Nasal cavity respiratory epithelium epithelial cell of viscerocranial mucosa (primary cell): ENCODE measurements at places on chromosomes 1 and 21. TPM values are rescaled to one million over a fixed set of nuclear protein-coding genes. Genes with fewer than 3 reads are reported as not detected.

The AVPR1B gene
- total RNA-seq, result not detected in 2 replicates

The FAM177B gene
- total RNA-seq, result not detected in 2 replicates

The LYPD8 gene
- not detected in 2 replicates for total RNA-seq

The NR1I3 gene
- not detected in 2 replicates for total RNA-seq

The DNAJC8 gene
- 45.5 and 53.0 TPM in 2 replicates for total RNA-seq

The ZRANB2 gene
- 57.9 and 62.9 TPM in 2 replicates for total RNA-seq

The MYBPH gene
- not detected in 2 replicates for total RNA-seq

The REN gene
- under 0.01 TPM in 1 of 2 replicates, not detected in the other for total RNA-seq

The CCDC17 gene
- total RNA-seq, result 0.68 and 1.2 TPM in 2 replicates

The SMIM1 gene
- 0.68 and 1.1 TPM in 2 replicates for total RNA-seq

The KCND3 gene
- total RNA-seq, result under 0.01 and 0.36 TPM in 2 replicates

The AIM2 gene
- not detected in 2 replicates for total RNA-seq

The SERTAD4 gene
- total RNA-seq, result 0.34 and 1.5 TPM in 2 replicates

The MRAP gene
- not detected in 2 replicates for total RNA-seq

The DCAF8 gene
- 53.0 and 71.9 TPM in 2 replicates for total RNA-seq

The FRRS1 gene
- total RNA-seq, result 23.9 and 36.6 TPM in 2 replicates

The PLA2G2F gene
- under 0.01 TPM in 1 of 2 replicates, not detected in the other for total RNA-seq

The LCE1B gene
- not detected in 2 replicates for total RNA-seq

The DESI2 gene
- 56.1 and 88.2 TPM in 2 replicates for total RNA-seq

The RNF186 gene
- total RNA-seq, result not detected in 2 replicates

The ASCL5 gene
- total RNA-seq, result under 0.01 and 0.07 TPM in 2 replicates

The LMOD1 gene
- total RNA-seq, result 0.21 TPM in 1 of 2 replicates, not detected in the other

The NID1 gene
- 0.34 and 3.1 TPM in 2 replicates for total RNA-seq

The PDE4B gene
- under 0.01 TPM in 2 replicates for total RNA-seq

The IFFO2 gene
- total RNA-seq, result 65.6 and 78.1 TPM in 2 replicates

The HPDL gene
- total RNA-seq, result 0.34 and 0.50 TPM in 2 replicates

The LHX8 gene
- total RNA-seq, result not detected in 2 replicates

The VPS13D gene
- total RNA-seq, result 36.2 and 66.6 TPM in 2 replicates

The BNIPL gene
- total RNA-seq, result 3.3 and 7.5 TPM in 2 replicates

The DUSP23 gene
- total RNA-seq, result 29.4 and 46.0 TPM in 2 replicates

The ZNF697 gene
- 8.5 and 12.6 TPM in 2 replicates for total RNA-seq

The AUNIP gene
- total RNA-seq, result 1.4 and 4.8 TPM in 2 replicates

The SYTL1 gene
- total RNA-seq, result 40.3 and 78.8 TPM in 2 replicates

The PCNT gene
- total RNA-seq, result 12.6 and 25.5 TPM in 2 replicates

The CRYAA gene
- total RNA-seq, result not detected in 2 replicates

The GJA5 gene
- under 0.01 TPM in 1 of 2 replicates, not detected in the other for total RNA-seq

The SLC5A9 gene
- total RNA-seq, result 0.07 TPM in 1 of 2 replicates, not detected in the other

The PDC gene
- not detected in 2 replicates for total RNA-seq

The ETNK2 gene
- 22.7 and 51.6 TPM in 2 replicates for total RNA-seq

The CELA2A gene
- not detected in 2 replicates for total RNA-seq

The PLPPR4 gene
- total RNA-seq, result not detected in 2 replicates

The KIAA1614 gene
- 1.1 and 2.7 TPM in 2 replicates for total RNA-seq

The CA6 gene
- total RNA-seq, result not detected in 2 replicates

The IVL gene
- 18.8 and 30.8 TPM in 2 replicates for total RNA-seq

The TMEM167B gene
- 52.0 and 57.4 TPM in 2 replicates for total RNA-seq

The KCNT2 gene
- 0.34 and 0.50 TPM in 2 replicates for total RNA-seq

The GCSAML gene
- total RNA-seq, result under 0.01 TPM in 1 of 2 replicates, not detected in the other

The GBP6 gene
- total RNA-seq, result 29.4 and 82.7 TPM in 2 replicates

The TRABD2B gene
- 1.1 TPM in 1 of 2 replicates, not detected in the other for total RNA-seq

The MAB21L3 gene
- total RNA-seq, result 1.0 and 1.4 TPM in 2 replicates

The SLC1A7 gene
- not detected in 2 replicates for total RNA-seq

The ATP1A2 gene
- not detected in 2 replicates for total RNA-seq

The PADI4 gene
- not detected in 2 replicates for total RNA-seq

The CD247 gene
- 0.14 TPM in 1 of 2 replicates, not detected in the other for total RNA-seq

The C4BPA gene
- not detected in 2 replicates for total RNA-seq

The DIO1 gene
- total RNA-seq, result not detected in 2 replicates

The CASQ2 gene
- under 0.01 and 0.07 TPM in 2 replicates for total RNA-seq

The C1orf141 gene
- total RNA-seq, result not detected in 2 replicates
